ENCODE measurements at places on chromosomes 16 and 17. TPM values are rescaled to one million over a fixed set of nuclear protein-coding genes. Genes with fewer than 3 reads are reported as not detected.
A peak's percentile ranks its signal among the peaks of the same experiment; 100 is the strongest.

Gene PHLPP2
- 2.3 TPM for total RNA-seq

Gene EVPL
- 0.06 TPM for total RNA-seq

Gene DRC3
- 1.1 TPM for total RNA-seq

Gene ACSM3
- total RNA-seq = 2.2 TPM

- DNase-seq = no peak
These were observed 162.3 kb downstream of the KATNIP start for GRCh38 chr16:27712251-27712711.

GRCh38 chr17:34542700-34543336 lies 36.6 kb upstream of the TMEM132E start:
- peak; percentile 28 for DNase-seq

DNA sequence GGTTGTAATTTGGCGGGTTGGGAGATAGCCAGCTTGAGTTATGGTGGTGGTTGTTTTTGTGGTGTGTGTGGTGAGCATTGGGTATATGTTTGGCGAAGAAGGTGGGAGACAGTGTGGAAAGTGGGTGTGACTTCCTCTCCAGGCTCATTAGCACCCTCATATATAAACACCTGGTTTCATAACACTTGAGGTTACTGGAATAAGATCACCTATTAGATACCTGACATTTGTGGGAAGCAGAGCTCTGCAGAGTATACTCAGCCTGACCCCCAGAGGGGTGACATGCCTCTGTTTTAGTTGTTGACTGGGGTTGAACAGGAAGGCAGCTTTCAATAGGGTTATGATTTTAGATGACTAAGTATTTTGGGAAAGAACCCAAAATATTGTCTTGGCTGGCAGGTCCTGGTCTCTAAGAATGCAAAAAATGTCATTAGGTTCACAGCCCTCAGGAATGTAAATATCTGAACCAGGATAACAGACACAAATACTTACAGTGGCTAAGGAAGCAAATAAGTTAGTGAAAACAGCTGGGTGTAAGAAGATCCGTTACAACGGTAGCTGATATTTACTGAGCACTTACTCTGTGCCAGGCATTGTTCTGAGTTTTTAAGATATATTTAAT lies 18.3 kb upstream of the EFCAB13 start:
- peak; percentile 89 for DNase-seq

- DNase-seq = no peak
These were observed 1.8 kb upstream of the KRT10 start for GRCh38 chr17:40824015-40824832.
